CD4-positive, alpha-beta memory T cell (primary cell): ENCODE measurements at places on chromosomes 12 and 14. TPM values are rescaled to one million over a fixed set of nuclear protein-coding genes. Genes with fewer than 3 reads are reported as not detected.

DNA sequence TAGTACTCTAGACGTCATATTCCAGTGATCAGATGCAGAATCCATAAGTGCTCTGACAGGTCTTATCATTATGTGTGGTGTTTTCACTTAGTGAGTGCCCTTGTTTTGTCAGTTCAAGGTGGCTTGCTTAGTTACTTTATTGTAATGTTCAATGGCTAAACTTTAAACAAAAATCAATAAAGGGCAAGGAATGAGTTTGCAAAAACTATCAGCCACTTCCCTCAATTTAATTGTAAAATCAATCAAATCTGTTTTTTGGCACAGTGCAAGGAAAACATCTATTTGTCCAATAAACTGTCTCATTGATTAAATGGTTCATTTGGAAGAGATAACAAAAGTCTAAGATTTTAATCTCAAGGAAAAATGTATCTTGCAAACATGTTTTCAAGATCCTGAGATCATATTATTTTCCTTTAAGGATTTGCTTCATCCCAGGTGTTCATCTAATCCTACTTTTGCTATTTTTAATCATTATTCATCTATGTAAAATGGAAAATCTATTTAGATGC is 59.6 kb upstream of the EEA1 start:
- no peak overlapping the region for H3K4me3 ChIP-seq
- peaks cover 7% of the 10 kb centered on the region for H3K4me1 ChIP-seq
- no peaks in the 10 kb centered on the region for H3K27me3 ChIP-seq
- H3K36me3 ChIP-seq, result no peaks in the 10 kb centered on the region

DNA sequence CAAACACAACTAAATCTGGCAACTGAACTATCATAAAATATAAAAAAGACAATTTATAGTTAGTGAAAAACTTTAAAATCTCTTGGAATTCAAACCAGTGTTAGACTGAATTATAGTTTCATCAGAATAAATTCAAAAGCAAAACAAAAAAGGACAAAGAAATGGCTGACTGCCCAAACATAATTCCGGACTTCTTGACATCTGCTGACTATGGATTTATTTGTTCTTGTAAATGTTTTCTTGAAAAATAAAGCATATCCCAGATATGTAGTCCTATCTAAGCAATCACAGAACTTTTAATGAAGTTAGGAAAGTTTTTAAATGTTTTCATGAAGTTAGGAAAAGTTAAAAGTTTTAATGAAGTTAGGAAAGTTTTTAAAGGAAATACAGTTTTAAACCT is 45.8 kb upstream of the CNTN1 start:
- DNase-seq, result no peak
- H3K4me3 ChIP-seq, result no peak overlapping the region
- H3K36me3 ChIP-seq, result no peaks in the 10 kb centered on the region
- no peaks in the 10 kb centered on the region for H3K27me3 ChIP-seq
- no peak overlapping the region for H3K27ac ChIP-seq
- H3K4me1 ChIP-seq, result no peaks in the 10 kb centered on the region

DNA sequence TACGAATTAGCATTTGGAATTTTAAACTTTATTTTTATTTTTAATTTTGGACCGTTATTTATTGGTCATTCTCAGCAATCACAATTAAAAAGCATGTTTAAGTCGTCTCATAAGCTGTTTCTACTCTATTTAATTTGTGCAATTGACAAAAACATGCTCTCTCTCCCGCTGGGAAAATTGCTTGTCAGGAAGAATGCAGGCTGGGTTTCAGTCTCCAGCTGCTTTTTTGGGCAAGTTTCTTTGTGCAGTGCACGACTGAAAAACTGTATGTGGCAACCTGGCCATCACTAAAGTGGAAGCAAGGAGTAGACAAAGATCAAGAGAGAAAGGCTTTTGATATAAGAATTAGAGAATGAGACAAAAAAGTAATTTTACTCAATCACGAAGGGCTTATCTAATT is 941.5 kb upstream of the MDGA2 start:
- no peaks in the 10 kb centered on the region for H3K27me3 ChIP-seq
- no peaks in the 10 kb centered on the region for H3K36me3 ChIP-seq
- H3K4me1 ChIP-seq, result no peaks in the 10 kb centered on the region
- no peak overlapping the region for H3K27ac ChIP-seq

- DNase-seq, result no peak
- H3K27ac ChIP-seq, result no peak overlapping the region
- H3K4me1 ChIP-seq, result no peaks in the 10 kb centered on the region
- peaks cover 12% of the 10 kb centered on the region for H3K36me3 ChIP-seq
Observed at GRCh38 chr14:30608533-30609006, 13.5 kb upstream of the SCFD1 start.

DNA sequence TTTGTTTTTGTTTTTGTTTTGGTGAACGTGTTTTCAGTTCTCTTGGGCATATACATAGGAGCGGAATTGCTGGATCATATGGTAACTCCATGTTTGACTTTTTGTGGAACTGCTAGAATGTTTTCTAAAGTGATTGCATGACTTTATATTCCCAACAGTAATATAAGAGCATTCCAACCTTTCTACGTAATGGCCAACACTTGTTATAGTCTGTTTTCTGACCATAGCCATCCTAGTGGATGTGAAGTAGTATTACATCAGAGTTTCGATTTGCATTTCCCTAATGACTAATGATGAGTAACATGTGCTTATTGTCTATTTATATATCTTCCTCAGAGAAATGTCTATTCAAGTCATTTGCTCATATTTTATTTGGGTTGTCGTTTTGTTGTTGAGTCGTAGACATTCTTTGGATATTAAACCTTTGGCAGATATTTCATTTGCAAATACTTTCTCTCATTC is 268.7 kb downstream of the AEBP2 start:
- no peaks in the 10 kb centered on the region for H3K36me3 ChIP-seq
- no peak for DNase-seq
- no peak overlapping the region for H3K4me3 ChIP-seq
- H3K4me1 ChIP-seq, result no peaks in the 10 kb centered on the region
- H3K27ac ChIP-seq, result no peak overlapping the region

- no peak for DNase-seq
- H3K4me3 ChIP-seq, result no peak overlapping the region
- no peaks in the 10 kb centered on the region for H3K36me3 ChIP-seq
- H3K4me1 ChIP-seq, result peaks cover 3% of the 10 kb centered on the region
- no peak overlapping the region for H3K27ac ChIP-seq
- H3K27me3 ChIP-seq, result no peaks in the 10 kb centered on the region
Observed at GRCh38 chr12:64800640-64801039, 23.8 kb upstream of the TBC1D30 start.

- H3K27ac ChIP-seq, result no peak overlapping the region
- no peak for DNase-seq
- H3K4me3 ChIP-seq, result no peak overlapping the region
Observed at GRCh38 chr14:95185033-95185766, 27.9 kb upstream of the DICER1 start.

DNA sequence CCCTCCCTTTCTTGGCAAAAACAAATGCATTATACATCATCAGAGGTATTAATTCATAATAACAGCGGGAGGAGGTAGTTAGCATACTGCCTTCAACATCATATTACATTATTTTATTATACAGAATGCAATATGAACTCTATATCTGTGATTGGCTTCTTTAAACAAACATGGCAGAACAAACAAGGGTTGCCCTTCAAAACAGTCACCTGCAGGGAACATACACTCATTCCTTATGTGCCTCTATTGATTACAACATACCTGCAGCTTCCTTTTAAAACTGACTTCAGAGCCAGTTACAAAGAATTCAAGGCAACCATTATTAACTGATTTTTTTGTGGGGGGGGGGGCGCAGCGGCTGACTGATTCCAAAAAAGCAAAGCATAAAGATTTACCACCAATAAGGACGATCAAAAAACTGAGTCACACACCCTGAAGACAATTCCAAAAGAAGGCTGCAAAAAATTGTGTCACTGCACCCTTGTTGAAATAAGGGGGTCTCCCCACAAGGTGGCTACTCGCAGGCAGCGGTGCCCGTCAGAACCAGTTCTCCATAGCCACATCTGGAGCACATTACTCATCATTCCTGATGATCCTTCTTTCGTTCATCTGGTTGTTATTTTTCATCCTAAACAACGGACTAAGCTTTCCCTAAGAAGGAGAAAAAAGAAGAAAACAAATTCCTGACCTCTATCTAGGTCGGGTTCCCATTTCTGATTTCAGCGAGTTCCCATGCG is 51.8 kb downstream of the SMUG1 start:
- H3K27me3 ChIP-seq, result peaks cover 7% of the 10 kb centered on the region
- H3K27ac ChIP-seq, result no peak overlapping the region
- no peak overlapping the region for H3K4me3 ChIP-seq
- H3K36me3 ChIP-seq, result no peaks in the 10 kb centered on the region

The AJUBA gene
- 3.9 TPM for total RNA-seq

The SLC10A1 gene
- not detected for total RNA-seq

The SLC25A21 gene
- not detected for total RNA-seq

The ZC2HC1C gene
- 0.97 TPM for total RNA-seq

The ACSS3 gene
- not detected for total RNA-seq

The ESR2 gene
- total RNA-seq, result not detected

The CMA1 gene
- not detected for total RNA-seq
